ENCODE measurements at places on chromosomes 3 and 15.
A peak's percentile ranks its signal among the peaks of the same experiment; 100 is the strongest.

- DNase-seq: no peak
Observed at GRCh38 chr15:52681441-52681840, 2.3 kb upstream of the ATOSA start.

GRCh38 chr3:11195721-11196332 lies 41.5 kb downstream of the HRH1 start:
- no peak for DNase-seq

DNA sequence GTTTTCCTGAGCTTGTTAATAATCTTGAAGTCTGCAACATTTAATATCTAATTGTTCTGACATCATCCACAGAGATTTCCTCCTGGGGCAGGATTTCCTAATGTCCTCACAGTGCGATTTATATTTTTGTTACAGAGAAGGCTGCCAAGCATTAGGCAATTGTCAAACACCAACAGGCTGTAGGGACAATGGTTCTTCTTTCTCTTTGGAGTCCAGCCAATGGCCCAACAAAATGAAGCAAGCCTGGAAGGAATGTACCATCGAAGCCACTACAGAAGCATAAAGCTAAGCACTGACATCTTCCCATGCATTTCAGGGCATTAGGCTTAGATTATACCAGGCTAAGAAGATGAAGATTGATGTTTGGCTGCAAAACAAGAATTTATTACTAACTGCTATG lies 173.0 kb upstream of the FRMD4B start:
- DNase-seq: no peak

- no peak for DNase-seq
Observed at GRCh38 chr3:155321418-155321817, 27.9 kb upstream of the STRIT1 start.

GRCh38 chr3:89000886-89001285 lies 106.5 kb upstream of the EPHA3 start:
- no peak for DNase-seq

DNA sequence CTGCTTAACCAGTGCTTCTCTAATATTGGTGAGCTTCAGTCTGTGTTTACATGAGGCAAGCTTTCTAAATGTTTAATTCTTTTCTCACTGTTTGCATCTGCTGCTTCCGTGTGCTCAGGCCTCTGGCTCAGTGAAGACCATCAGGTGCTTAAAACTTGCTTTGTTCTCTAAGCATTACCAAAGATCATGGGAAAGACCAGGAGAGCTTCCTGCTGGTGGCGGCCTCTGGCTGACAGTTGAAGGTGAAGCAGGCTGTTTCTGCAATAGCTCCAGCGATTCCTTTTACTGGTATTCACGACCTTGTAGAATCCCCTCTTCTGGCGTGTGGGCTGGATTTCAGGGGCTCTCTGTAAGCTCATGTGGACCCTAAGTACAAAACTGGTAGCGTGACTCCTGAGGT lies 45.1 kb downstream of the EDEM1 start:
- DNase-seq: no peak

DNA sequence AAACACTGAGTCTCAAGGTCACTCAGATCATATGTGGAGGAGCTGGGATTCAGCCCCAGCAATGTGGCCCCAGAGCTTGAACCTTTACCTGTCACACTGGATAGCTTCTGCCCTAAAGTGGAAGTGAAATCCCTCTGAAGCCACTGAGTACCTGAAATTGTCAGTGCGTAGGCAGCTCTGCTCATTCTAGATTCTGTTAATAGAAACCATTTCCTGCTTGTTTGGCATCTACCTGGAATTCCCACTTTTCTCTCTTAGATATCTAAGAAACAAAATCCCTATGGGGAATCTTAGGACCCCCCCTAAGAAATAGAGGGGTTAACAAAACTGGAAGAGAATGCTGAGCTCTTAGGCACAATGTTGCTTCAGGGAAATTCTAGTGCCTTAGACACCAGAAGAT lies 29.8 kb downstream of the FBXL22 start:
- DNase-seq: no peak

DNA sequence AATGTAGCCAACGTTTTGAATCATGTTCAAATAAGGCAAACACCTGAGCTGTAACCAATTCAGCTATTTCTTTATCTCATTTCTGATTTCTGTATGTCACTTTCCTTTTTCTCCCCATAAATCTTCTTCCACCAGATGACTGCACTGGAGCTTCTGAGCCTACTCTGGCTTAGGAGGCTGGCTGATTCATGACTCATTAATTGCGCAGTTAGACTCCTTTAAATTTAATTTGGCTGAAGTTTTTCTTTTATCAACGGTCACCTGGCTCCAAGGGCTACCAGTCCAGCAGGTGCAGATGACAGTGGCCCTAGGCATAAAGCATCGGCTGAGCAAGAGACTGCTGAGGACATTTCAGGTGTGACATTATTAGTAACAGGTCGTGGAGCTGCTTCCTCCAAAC lies 39.6 kb upstream of the ITGA11 start:
- DNase-seq: no peak

GRCh38 chr3:36945333-36945980 lies 603 bp upstream of the TRANK1 start:
- no peak for DNase-seq

GRCh38 chr3:117722856-117723255 lies 1013.3 kb downstream of the TUSC7 start:
- DNase-seq: peak; percentile 16

DNA sequence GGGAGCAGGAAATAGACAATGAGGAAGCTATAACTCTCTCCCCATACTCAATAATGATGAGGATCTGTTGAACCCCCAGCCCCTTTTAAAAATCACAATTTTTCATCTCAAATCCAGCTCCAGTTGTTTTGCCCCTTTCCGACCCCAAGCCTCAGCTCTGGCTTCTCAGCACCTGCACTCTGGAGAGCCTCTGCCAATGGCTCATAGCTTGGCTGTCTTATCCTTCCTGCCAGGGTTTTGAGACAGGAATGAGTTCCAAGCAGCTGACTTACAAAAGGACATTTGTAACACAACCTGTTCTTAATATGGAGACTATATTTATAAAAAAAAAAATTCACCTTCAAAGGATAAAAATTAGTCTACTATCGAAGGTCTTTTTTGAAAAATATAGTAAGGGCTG lies 105.9 kb upstream of the NEDD4 start:
- no peak for DNase-seq

GRCh38 chr3:14819671-14820070 lies 909 bp downstream of the FGD5 start:
- DNase-seq: no peak

DNA sequence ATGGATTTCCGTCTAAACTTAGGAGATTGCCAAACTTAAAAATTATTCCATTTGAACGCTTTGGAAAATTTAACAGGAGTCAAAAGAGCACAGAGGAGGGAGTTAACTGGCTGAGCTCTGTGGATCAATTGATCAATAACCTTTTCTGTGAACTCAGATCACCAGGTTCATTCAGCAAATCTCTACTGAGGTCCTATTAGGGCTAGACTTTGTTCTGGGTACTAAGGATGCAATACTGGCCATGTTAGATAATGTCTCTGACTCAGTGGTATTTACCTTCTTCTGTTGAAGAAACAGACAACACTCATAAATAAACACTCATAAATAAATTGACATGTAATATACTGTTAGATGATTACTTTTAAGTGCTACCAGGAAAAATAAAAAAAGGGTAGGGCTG lies 323.4 kb upstream of the SUCLG2 start:
- DNase-seq: no peak

DNA sequence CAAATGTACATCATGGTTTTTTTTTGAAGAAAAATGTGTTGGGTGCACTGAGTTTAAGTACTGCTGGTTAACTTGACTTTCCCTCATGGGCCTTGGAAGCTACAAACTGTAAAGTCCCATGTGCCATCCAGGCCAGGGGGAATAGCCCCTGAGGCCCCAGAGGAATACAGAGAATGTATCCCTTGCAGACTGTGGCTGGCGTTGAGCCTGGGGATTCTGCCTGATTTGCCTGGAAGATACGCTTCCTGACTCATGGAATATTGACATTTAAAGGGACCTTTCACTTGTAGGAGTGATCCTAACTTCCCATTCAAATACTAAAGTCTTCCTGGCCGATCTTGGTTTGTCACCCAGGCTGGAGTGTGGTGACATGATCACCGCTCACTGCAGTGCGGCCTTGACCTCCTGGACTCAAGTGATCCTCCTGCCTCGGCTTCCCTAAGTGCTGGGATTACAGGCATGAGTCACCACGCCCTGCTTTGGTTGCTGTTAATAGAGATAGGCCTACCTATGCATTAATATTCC lies 42.0 kb downstream of the ADAMTSL3 start:
- no peak for DNase-seq

DNA sequence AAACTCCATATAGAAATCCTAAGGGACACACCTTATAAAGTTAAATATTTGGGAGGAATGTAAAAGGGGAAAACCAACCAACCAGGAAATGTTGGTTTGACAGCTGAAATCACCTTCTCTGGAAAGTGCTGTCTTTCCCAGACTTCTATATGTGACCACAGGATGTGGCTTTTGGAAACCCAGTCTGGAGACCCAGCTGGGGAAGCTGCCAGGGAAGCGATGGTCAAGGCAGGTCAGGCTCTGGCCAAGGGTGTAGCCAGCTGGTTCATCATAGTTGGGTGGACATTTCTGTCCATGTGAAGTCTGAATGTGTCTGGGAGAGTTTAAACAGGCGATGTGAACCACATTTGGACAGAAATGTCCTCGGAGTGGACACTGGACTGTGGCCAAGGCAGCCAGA lies 73.9 kb downstream of the ARNT2 start:
- no peak for DNase-seq

- no peak for DNase-seq
Observed at GRCh38 chr15:77527164-77527778, 105.4 kb downstream of the LINGO1 start.

- DNase-seq: no peak
Observed at GRCh38 chr3:170840291-170840859, 29.6 kb downstream of the RPL22L1 start.

DNA sequence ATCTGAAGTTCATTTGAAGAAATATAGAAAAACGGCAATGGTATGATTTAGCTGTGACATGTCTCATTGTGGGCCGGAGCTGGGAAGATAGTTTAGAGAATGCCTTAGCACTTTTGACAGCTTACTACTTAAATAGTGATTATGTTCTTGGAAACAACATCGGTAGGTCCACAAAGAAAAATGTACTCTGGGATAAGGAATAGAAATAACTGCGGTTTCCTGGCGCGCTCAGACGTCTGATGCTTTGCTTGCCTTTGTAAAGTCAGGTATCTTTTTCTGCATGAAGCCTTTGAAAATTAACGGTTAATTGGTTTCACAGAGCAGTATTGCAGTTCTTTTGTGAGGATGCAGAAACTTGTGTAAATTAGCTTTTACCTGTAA lies 1.4 kb downstream of the USP3 start:
- DNase-seq: no peak

GRCh38 chr3:123414973-123415775 lies 33.7 kb downstream of the ADCY5 start:
- DNase-seq: no peak

DNA sequence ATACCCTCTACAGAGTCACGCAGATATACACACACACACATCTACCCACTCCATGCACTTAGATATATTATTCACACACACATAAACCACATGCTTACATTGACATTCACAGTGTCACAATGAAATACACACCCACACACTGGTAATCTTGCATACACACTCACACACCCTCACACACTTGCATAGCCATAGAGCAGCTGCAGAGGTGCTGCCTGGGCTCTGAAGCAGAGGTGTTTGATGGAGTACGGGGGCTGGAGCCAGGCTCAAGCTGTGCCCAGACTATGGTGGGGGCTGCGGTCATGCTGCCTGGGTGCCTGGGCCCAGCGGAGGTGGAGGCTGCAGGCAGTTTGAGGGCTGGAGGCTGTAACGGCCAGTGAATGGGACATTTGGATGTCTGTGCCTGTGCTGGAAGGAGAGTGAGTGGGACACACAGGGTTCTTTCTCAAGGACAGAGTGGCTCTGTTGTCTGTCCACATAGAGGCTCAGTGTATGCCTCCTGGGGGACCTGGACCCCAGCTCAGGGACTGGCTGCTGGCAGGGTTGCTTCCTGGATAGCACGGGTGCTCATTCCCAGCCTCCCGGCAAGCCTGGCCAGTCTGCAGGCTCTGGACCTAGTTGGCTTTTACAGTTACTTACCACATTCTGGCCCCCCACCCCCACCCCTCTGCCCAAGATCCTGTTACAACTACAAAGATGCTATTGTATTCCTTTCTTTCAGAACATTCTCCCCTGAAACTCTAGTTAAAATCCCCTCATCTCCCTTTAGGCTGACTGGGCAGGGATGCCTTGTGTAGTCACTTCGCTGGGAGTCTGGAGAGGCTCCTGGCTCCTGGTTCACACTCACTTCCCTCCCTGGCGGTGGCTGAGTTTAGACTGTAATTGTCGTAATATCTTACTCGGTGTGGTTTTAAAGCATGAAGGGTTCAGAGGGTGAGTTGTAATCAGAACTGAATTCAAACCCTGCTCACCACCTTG lies 12.5 kb downstream of the GASK1A start:
- no peak for DNase-seq

DNA sequence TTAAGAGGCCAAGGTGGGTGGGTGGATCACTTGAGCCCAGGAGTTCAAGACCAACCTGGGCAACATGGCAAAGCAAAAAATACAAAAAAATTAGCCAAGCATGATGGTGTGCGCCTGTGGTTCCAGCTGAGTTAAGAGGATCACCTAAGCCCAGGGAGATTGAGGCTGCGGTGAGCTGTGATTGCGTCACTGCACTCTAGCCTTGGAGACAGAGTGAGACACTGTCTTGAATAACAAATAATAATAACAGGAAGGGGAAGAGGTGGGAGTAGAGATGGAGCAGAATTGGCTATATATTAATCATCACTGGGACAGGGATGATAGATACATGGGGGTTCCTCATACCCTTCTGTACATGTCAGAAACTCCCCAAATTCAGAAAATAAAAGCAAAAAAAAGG lies 23.8 kb upstream of the NMB start:
- no peak for DNase-seq

DNA sequence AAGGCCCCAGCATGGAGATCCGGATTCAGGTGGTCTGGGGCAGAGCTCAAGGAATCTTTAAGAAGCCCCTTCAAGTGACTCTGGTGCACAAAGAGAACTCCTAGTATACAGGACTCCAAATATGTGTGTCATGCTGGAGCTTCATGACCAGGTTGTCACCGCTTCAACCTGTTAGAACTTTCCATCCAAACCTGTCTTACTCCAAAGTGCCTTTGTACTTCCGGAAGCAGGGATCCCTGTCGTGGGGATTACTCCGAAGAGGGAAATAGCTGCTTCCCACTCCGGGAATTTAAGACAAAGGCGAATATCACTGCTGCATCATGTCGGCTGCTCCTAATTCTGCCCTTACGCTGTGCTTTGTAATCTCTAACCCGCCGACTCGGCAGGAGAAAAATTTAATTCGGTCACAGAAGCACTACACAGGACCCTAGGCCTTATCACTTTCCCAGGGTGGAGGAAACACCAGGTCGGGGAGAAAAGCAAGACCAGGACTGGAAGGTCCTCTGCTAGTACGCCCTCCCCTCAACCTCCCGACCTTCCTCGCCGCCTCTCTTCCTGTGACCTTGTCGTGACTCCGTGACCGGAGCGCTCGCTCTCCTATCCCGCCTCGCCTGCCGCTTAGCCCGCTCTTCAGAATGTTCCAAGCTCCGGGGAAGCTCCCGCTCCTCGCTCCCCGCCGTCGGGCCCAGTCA lies 730 bp downstream of the HIGD1A start:
- no peak for DNase-seq
